ENCODE measurements at places on chromosomes 12 and 14. TPM values are rescaled to one million over a fixed set of nuclear protein-coding genes. Genes with fewer than 3 reads are reported as not detected.

The ATP5F1B gene
- total RNA-seq: 1,860 TPM

The ADCK1 gene
- total RNA-seq: 5.5 TPM

The SIX1 gene
- not detected for total RNA-seq

The GDF3 gene
- not detected for total RNA-seq

The FGF23 gene
- total RNA-seq: 0.08 TPM

The STAT2 gene
- 41.0 TPM for total RNA-seq

The CCDC88C gene
- total RNA-seq: 4.0 TPM

The HOTAIR gene
- not detected for total RNA-seq

The OR4K15 gene
- not detected for total RNA-seq

The TSHR gene
- total RNA-seq: not detected

The RNASE3 gene
- 0.59 TPM for total RNA-seq

The BAZ2A gene
- total RNA-seq: 38.6 TPM

Measured in right atrium auricular region (tissue), 2 donors.